Activated CD4-positive, alpha-beta T cell treated with anti-CD3 and anti-CD28 coated beads, Interleukin-2, amount 50 U/mL, for 4 hours (primary cell): ENCODE measurements at places on chromosomes 11 and 22.

DNA sequence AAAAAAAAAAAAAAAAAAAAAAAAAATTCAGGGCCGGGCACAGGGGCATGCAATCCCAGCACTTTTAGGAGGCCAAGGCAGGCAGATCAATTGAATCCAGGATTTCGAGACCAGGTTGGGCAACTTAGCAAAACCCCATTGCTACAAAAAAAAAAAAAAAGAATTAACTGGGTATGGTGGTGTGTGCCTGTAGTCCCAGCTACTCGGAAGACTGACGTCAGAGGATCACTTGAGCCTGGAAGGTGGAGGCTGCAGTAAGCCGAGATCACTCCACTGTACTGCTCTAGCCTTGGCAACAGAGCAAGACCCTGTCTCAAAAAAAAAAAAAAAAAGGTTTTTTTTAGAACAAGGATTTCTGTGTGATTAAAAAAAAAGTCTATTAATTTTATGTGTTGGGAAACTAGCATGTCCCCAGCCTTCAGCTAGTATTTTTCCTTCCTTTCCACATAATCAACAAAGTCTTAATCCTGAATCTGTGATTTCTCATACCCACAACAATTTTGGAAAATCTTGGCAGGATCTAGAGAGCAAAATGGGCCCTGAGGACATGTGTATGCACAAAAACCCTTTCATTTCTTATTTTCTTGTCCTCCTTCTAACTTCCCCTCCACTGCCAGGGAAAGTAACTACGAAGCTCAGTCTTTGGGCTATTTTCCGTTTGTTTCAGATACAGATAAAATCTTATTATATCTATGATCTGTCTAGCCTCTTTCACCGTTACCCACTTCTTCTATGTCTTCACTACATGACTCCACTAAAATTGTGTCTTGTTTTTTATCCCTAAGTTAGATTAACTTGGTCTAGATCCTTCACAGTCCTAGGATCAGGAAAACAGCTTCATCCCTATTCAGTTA is 5.7 kb upstream of the AMBRA1 start:
- no peak for DNase-seq

GRCh38 chr22:43238526-43239006 is 51.6 kb upstream of the TTLL12 start:
- DNase-seq, result no peak

- DNase-seq, result no peak
Measured at GRCh38 chr11:107472966-107473365, 15.3 kb upstream of the CWF19L2 start.

- DNase-seq, result no peak
Measured at GRCh38 chr11:69644071-69644961, 3.4 kb downstream of the CCND1 start.

GRCh38 chr22:50610041-50610451 is 9.5 kb downstream of the MAPK8IP2 start:
- no peak for DNase-seq

DNA sequence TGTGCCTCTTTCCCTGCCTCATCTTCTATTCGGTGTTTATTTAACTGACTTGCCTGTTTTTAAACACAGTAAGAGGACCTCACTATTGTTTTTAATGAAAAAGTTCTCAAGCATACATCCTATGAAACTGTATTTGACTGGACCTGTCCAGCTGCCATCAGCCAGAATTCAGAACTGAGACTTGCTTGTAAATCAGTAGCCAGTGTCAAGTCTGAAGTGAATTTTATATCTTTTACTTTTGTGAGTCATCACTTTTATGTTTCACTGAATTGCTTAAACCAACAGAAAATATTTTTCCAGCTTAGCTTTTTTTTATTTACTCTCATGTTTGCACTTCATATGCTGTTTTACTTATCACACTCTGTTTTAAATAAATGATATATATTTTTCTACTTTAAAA is 88.3 kb downstream of the LUZP2 start:
- DNase-seq, result no peak

GRCh38 chr11:11068113-11068512 is 210.3 kb upstream of the ZBED5 start:
- DNase-seq, result no peak

DNA sequence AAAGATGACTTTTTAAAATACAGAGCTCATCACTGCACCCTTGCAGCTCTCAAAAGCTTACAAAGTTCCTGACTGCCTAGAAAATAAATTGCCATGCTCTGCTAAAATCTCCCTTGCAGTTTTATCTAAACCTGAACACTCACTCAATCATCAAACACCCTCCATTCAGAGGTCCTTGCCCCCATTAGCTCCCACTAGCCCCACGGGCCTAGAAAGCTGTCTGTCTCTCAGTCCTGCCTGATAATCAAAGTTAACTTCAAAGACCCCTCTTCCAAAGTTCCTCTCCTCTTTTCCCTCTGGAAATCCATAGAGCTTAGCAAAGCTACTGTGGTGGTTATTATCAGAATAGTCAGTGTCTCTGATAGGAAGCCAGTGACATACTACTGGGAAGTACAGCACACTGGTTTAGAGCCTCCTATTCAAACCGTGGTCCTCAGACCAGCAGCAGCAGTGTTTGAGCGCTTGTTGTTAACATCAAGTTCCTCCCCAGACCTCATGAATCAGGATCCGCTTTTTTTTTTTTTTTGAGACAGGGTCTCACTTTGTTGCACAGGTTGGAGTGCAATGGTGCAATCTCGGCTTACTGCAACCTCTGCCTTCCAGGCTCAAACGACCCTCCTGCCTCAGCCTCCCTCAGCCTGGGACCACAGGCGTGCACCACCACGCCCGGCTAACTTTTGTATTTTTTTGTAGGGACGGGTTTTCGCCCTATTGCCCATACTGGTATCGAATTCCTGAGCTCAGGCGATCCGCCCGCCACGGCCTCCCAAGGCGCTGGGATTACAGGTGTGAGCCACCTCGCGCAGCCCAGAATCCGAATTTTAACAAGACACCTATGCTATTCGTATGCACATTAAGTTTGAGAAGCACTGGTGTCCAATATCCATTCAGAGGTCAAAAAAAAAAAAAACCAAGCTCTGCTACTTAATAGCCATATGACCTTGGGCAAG is 1.2 kb downstream of the NDUFC2 start:
- no peak for DNase-seq

DNA sequence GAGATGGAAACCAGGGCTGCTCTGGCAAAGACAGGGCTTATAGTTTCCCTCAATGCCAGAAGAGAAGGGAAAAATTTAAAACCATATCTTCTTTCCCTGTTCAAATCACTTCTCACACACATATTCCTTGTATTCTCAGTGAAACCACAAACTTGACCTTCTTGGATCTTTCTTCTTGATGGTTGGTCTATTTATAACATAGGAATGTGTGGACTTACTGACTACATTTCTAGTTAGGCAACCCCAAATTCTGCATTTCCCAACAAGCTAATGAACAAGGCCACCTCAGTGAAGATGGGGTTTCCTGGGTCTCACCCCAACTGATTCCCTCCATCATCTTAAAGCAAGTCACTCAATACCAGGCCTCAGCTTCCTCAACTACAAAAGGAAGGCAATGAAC is 3.8 kb upstream of the QSER1 start:
- DNase-seq, result no peak

GRCh38 chr11:107857550-107858216 is 904 bp downstream of the SLC35F2 start:
- no peak for DNase-seq

GRCh38 chr11:507727-508515 is 879 bp upstream of the RNH1 start:
- no peak for DNase-seq

DNA sequence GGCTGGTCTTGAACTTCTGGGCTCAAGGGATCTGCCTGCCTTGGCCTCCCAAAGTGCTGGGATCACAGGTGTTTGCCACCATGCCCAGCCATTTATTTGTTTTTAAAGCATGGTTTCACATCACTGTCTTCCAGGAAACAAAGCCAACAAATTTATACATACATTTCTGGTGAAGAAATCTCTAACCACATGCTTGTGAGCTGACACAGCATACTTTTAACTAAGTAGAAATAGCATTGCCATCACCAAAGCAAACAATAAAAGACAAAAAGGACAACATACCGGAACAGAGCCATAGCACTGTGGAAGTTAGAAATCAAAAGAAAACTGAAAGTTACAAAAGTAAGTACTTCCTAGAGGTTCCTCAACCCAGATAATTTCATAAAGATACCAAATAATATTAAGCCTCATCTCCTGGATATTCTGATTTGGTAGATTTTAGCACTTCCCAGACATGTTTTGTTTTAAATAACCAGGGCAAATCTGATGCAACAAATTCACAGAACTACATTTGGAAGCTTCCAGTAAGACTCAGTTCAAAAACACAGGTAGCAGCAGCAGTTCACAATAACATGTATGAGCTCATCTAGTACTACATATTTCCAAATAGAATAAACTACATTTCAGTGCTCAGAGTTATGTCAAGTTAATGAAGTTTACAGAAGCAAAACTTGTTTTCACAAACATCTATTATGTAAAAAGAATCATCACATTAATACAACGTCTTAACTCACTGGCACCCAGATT is 70.6 kb downstream of the RRAS2 start:
- no peak for DNase-seq

GRCh38 chr11:75158696-75159150 is 7.8 kb downstream of the SLCO2B1 start:
- DNase-seq, result no peak

- no peak for DNase-seq
Measured at GRCh38 chr11:30016588-30017363, at the start of gene KCNA4. KCNA4 (minus strand) TSS chr11:30017030; CDS start chr11:30012678, 4,352 bp downstream.

- DNase-seq, result no peak
Measured at GRCh38 chr11:64267207-64267945, 16.0 kb downstream of the PLCB3 start.

DNA sequence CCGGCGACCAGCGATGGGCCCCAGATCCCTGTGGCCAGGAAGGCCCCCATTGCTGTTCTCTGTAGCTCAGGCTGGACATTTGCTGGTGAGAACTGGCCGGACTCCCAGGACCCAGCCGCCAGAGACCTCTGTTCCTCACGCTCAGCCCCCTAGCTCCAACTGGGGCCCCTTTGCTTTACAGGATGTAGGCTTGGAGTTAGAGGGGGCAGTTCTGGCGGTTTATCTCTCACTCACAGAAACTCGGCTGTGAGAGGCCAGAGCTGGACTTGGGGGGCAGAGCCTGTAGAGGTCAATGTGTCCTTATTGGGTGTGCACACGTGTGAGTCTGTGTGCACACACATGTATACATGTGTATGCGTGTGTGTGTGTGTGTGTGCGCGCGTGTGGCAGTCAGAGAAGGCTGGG is 502 bp downstream of the SMIM38 start:
- no peak for DNase-seq

DNA sequence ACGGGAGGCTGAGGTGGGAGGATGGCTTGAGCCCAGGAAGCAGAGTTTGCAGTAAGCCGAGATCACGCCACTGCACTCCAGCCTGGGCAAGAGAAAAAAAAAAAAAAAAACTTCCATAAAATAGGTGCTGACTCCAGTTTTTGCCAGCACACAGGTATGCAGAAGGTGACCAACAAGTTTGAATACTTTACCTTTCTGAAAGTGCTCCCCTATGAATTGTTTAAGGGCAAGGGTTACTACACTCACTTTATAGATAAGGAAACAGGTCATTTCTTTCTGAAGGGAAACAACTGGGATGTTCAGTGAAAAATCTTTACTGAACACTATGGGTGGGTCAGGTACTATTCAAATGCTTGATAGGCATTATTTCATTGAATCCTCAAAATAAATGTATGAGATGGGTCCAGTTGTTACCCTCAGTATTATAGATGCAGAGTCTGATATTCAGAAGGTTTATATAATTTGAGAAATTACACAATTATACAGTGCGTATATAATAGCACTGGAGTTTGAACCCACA is 538.5 kb downstream of the INSC start:
- DNase-seq, result no peak
